ENCODE measurements at places on chromosomes 4 and X.

GRCh38 chr4:7698584-7698983, 241.1 kb downstream of the AFAP1 start:
- DNase-seq, result no peak

DNA sequence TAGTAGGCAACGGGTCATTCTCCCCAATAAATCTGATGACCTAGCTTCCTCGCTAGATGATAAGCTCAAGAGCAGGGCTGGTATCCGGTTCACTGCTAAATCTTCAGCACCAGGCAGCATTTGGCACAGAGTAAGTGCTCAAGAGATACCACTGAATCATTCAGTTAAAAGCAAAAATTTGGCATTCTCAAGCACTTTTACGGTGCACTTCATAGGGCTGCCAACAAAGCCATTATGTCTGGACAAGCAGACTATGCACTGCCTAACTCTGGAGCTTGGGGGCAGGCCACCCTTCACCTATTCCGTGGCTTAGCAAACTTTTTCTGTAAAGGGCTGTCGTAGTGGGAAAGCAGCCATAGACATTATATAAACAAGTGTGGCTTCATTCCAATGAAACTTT, 23.8 kb upstream of the CXorf38 start:
- DNase-seq, result no peak

DNA sequence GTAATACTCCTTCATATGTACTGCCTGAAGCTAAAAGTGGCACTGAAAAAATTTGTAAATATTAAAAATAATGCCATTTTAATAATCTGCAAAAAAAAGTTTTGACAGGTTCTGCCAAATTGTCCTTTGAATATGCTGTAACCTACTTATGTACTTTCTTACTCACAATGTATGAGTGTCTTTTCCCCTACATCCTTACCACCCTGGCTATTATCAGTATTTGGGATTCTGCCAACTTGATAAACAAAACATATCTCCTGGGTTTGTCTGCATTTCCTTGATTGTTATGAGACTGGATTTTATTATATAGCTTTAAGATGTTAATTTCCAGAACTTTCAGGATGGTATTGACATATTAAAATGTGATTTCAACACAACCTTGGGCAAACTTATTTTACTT, 187.9 kb downstream of the CHM start:
- no peak for DNase-seq

- DNase-seq, result no peak
These were observed 83.7 kb downstream of the FREM3 start for GRCh38 chr4:143616771-143617170.

DNA sequence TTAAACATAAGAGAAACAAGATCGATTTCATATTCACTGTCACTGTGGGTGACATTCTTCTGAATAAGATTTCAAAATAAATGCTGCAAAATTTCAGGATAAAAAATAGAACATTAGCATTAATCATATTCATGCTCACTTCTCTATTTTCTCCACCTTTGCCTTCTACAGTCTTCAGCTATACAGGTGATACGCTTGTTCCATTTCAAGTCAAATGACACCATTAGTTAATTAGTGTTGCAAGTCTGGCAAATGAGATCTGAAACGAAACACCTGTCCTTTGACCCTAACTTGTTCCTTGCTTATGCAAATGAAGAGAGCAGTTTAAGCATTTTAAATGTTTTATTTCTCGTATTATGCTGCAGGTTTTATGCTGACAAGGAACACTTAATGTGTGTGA, 667.5 kb upstream of the MAGEB2 start:
- DNase-seq, result no peak

- DNase-seq, result no peak
These were observed 31.1 kb upstream of the CLNK start for GRCh38 chr4:10715696-10716095.

DNA sequence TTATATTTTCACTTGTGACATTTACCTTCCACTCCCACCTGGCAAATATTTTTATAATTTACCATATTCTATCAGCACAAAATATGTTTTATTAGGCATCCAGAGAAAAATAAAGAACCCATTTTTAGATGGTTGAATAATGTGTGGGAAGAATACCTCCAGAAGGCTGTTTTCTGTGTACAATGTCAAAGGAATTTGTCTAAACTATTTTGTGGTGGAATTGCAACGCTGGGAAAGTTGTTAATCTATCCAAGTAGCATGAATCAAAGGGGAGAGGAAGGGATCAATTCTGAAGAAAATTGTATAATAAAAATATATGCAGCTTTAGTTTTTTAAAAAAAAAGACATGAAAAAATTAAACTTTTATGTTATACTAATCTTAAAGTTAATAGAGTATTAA, 706.5 kb downstream of the FSTL5 start:
- DNase-seq, result no peak

GRCh38 chr4:154818230-154818629, 37.2 kb downstream of the RBM46 start:
- DNase-seq, result no peak
